ENCODE measurements at places on chromosomes 12 and 14. TPM values are rescaled to one million over a fixed set of nuclear protein-coding genes. Genes with fewer than 3 reads are reported as not detected.

DIO2 gene
- total RNA-seq = not detected

SLC38A2 gene
- total RNA-seq = 222 TPM

ZNF385A gene
- total RNA-seq = 3.8 TPM

CLEC4A gene
- total RNA-seq = 1.0 TPM

SLC35F4 gene
- not detected for total RNA-seq

- DNase-seq = no peak
Measured at GRCh38 chr14:56815745-56816144, 5.5 kb upstream of the OTX2 start.

DNA sequence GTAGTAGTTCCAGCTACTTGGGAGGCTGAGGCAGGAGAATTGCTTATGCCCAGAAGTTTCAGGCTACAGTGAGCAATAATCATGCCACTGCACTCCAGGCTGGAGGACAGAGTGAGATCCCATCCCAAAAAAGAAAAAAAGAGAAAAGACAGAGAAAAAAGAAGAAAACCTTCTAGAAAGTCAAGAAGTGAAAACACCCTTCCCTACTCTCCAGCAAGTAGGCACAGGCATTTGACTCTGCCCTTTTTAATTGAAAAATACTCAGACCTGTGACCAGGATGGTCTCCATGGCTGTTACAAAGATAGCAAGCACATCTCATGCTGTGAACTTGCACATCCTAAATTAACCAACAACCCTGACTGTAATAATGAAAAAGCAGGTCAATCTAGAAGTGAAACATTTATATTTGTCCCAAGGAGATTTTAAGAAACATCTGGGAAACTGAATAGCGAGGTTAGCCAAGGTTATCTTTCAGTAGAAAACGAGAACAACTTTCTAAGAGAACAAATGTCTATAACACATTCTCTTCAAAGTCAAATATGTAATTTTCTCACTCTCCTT, 2.0 kb downstream of the TMTC1 start:
- DNase-seq = no peak

- no peak for DNase-seq
Measured at GRCh38 chr12:66092559-66093269, 37.8 kb downstream of the LLPH start.

- no peak for DNase-seq
Measured at GRCh38 chr12:44603701-44604100, 272.4 kb downstream of the NELL2 start.

DNA sequence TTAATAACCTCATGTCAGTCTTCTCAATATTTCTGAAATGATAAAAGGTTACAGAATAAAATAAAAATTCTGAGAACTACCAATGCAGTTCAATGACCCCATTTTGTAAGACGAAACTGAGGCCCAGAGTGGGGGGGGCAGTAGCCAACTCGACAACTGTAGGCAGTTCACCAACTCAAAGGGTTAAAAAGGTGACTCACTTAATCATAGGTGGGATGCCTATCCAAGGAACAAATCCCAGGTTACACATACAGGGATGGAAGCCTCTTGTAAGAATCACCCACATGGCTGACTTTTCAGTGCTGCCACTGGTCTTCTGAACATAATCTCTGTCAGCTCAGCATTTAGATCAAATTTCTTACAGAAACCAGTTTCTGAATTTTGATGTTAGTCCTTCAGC, 10.9 kb downstream of the PPM1H start:
- DNase-seq = no peak

DNA sequence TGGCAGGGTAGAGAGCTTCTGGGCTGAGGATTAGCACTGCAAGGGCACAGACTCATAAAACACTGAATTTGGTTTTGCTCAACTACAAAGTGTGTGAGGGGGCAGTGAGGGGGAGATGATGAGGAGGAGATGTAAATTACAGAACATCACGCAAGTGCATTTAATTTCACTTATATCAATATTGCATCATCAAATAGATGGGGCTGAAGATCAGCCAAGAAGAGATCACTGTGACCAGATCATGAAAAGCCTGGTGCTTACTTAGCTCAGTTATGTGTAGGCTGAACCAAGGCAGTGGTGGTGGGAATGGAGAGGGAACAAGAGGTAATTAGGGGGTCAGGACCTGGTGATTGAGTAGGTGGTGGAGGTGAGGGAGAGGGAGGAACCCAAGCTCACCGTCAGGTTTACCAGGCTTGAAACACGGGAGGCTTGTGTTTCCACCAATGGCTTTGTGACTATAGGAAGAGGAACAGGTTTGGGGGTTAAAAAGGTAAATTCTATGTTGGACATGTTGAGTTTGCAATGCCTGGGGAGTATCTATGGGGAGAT, 11.3 kb downstream of the FOS start:
- no peak for DNase-seq

DNA sequence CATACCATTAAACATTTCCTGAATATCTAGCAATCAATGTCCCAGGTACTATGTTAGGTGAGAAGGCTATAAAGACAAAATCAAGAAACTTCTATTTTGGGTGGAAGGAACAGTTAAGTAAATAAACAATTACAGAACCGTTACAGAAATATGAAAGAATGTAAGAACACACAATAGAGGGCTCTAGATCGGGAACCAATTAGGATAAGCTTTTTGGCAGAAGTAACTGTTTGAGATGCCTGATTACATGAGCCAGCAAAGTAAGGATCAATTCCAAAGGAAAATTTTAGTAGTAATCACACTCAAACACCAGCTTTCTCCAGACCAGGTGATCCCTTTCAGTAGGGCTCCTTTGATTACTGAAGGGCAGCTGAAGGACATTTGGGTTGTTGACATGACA, 33.9 kb downstream of the PPP1R12A start:
- DNase-seq = no peak
